ENCODE measurements at places on chromosomes 2 and 18. TPM values are rescaled to one million over a fixed set of nuclear protein-coding genes. Genes with fewer than 3 reads are reported as not detected.

The OSR1 gene
- 72.7 TPM for total RNA-seq

The GDF7 gene
- 0.36 TPM for total RNA-seq

The VPS4B gene
- total RNA-seq = 25.5 TPM

The RAB6D gene
- total RNA-seq = not detected

The CYS1 gene
- total RNA-seq = under 0.01 TPM

The SPP2 gene
- total RNA-seq = not detected

The SLC4A3 gene
- total RNA-seq = 6.3 TPM

The RGPD4 gene
- total RNA-seq = not detected

The ADRA2B gene
- 0.16 TPM for total RNA-seq

The ATP8B1 gene
- total RNA-seq = 19.7 TPM

The CCDC150 gene
- total RNA-seq = 1.1 TPM
